ENCODE measurements at places on chromosomes 4 and X. TPM values are rescaled to one million over a fixed set of nuclear protein-coding genes. Genes with fewer than 3 reads are reported as not detected.

SPANXA1 gene
- not detected for total RNA-seq

MAGED2 gene
- total RNA-seq = 207 TPM

TREX2 gene
- total RNA-seq = 3.3 TPM

AMER1 gene
- 2.5 TPM for total RNA-seq

DNA sequence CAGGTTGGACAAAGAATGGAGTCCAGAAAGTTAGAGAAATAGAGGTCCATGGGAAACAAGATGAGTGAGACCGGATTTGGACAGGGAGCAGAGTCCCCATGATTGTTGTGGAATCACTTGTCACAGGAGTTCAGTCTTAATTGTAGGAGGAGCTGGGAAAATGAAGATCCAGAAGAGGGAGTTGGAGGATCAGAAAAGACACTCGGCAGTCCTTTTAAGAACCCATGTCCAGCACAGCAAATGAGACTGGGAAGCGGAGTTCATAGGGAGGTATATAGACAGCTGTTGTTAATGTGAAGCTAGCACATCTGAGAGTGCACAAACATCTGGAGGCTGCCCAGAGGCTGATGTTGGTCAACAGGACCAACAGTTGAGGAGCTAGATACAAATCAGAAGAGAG lies 111.4 kb upstream of the RXFP1 start:
- DNase-seq = peak; percentile 78

DNA sequence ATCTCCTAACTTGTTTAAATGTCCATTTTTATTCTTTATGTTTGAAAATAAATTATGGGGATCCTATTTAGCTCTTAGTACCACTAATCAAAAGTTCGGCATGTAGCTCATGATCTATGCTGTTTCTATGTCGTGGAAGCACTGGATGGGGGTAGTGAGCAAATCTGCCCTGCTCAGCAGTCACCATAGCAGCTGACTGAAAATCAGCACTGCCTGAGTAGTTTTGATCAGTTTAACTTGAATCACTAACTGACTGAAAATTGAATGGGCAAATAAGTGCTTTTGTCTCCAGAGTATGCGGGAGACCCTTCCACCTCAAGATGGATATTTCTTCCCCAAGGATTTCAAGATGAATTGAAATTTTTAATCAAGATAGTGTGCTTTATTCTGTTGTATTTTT lies 27.6 kb downstream of the NUDT6 start:
- no peak for DNase-seq

Measured in osteoblast (primary cell).